ENCODE measurements at places on chromosomes 1 and 21.
A peak's percentile ranks its signal among the peaks of the same experiment; 100 is the strongest.

DNA sequence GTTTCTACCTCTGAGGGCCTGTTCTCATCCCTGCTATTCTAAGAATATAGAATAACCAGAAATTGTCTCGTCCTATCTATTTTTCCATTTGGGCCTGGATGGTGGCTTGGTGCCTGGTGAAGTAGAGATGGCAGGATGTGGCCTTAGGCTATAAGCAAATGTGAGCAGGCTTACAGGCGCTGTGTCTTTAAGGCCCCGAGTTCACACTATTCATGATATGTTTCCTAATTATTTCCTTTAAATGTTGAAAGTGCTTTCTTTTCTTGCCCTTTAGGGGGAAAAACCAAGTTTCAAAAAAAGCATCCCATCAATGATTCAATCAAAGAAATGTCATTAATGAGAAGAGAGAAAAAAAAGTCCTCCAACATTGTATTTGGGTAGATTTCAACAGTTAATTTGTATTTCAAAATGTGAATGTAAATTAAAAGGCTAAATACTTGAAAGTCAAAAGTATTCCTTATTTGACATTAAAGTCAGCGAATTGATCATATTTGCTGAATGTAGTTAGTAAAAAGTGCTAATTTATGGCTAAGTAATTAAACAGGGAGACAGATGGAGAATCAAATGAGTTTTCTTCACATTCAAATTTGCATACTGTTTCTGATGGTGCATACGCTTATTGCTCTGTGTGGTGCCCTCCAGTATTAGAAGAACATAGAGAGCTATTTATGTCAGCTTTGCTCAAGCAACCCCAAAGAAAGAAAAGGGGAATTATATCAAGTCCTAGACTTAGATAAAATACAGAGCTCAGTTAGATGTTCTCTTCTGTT is 34.0 kb upstream of the HUNK start:
- DNase-seq = no peak

GRCh38 chr1:108847494-108847893 is 9.4 kb downstream of the AKNAD1 start:
- DNase-seq = no peak

DNA sequence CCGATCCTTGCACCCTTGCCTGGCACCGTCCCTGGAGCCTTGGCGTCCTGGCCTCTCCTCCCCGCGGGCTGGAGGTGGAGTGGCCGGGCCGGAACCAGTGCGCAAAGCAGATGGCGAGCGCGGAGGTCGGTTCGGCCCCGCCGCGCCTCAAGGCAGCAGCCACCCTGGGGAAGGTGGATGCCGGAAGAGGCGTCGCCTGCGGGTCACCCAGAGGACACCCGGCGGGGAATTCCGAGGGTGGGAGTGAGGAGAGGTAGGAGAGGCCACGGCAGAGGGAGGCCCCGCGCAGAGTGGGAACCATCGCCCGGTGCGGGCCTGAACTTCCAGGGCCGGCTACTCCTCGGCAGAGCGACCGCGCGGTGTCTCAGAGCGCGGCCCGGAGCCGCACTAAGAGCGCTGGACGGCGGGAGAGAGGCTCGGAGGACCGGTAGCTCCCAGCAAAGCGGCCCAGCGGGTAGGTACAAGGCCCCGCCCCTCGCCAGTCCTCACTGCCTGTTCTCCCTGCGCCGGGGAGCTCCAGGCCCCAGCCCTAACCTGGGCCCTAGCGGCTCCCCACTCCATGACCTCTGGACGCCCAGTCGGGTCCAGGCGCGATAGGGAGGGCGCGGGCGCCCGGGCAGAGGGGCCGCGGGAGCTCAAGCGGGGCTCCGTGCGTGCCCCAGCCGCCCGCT is at the start of gene RNF207:
RNF207 (plus strand) TSS at position 271 of the 671 bp plus-strand sequence. CDS start 417 bp downstream, outside the sequence.
- DNase-seq = no peak

- no peak for DNase-seq
These were observed 38.3 kb downstream of the SDCCAG8 start for GRCh38 chr1:243293941-243294722.

DNA sequence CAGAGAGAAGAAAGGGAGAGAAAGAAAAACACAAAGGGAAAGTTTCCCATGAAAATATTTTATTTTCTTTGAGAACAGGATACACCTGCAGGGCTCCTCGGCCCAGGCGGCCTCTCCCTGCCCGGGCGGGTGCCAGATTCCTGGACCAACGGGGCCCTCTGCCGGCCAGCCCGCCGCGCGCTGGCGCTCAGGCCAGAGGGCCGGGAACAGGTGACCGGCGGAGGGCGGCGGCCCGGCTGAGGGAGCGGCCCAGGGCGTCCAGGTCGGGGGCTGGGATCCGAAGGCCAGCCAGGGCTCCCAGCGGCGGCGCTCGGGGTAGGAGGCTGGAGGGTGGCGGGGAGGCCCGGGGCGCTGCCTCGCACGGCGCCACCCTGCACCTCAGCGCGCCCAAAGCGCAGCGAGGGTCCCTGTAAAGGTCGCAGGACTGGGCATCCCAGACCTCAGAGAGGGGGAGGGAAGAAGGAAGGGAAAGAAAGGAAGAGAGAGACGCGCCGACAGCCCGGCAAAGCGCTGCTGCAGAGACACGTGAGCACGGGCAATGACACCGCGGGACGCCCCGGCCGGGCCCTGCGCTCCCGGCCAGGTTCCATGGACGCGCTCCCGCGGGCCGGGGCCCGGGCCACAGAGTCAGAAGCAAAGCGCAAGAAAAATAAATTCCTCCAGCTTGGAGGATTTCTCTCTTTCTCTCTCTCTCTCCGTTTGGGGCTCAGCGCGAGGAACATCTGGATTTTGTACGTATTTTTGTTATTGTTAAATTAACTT is 927 bp downstream of the WNT9A start:
- no peak for DNase-seq

GRCh38 chr21:25557180-25557579 is 50.1 kb downstream of the MRPL39 start:
- no peak for DNase-seq

DNA sequence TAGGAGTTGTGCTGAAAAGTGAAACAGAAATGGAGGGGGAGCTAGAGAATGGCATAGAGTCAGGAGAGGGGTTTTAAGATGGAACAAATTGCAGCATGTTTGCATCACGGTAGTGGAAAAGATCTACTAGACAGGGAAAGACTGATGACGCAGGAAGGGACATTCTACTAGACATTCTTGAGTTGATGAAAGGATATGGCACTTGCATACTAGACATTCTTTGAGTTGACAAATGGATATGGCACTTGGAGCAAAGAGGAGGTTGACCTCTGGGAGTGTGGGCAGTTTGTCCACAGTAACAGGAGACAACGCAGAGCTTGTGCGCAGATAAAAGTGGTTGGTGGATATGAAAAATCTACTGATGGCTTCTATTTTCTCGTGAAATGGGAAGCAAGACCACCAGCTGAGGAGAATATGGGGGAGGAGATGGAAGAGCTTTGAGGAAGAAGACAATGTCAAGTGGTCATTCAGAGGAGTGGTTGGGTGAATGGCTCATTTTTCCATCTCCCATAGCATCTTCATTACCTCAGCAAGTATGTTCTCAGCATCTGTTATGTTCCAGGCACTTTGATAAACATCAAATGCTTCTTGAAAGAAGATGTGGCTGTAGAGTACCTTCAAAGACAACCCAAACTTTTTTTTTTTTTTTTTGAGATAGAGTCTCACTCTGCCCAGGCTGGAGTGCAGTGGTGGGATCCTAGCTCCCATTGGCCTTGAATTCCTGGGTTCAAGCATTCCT is 2.4 kb upstream of the CTPS1 start:
- no peak for DNase-seq

GRCh38 chr1:92168657-92169056 is 49.1 kb upstream of the C1orf146 start:
- DNase-seq = no peak

- no peak for DNase-seq
These were observed 56.8 kb downstream of the ECE1 start for GRCh38 chr1:21233490-21233889.

- DNase-seq = no peak
These were observed 21.3 kb downstream of the UROD start for GRCh38 chr1:45033356-45033755.

DNA sequence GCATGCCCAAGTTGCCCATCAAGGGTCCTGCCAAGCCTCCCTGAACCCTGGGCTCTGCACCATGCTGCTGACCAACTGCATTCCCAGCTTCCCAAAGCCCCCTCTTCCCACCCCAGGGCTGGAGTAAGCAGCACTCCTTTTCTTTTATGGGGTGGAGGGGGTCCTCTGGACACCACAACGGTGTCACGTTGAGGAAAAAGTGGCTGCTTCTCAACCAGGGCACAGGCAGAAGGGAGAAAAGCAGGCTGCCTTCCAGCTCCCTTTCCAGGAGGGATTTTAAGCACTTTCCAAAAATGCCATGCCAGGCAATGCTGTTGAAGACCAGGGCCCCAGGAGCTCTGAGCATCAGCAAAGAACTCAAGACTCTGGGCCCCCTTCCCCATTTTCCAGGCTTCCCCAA is 691 bp downstream of the RIMS3 start:
- DNase-seq = no peak

GRCh38 chr21:35057428-35057827 is 8.3 kb upstream of the RUNX1 start:
- DNase-seq = no peak

DNA sequence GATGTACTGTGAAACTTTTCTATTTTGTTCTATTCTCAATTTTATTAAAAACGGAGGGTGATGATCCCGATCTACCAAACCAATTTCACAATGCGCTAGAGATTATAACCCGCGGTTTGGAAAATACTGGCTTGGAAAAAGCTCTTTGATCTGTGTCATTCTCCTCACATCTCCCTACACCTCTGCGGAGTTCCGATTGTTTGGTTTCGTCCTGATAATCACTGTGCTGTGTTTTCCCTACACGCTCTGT is 536 bp upstream of the ABCD3 start:
- DNase-seq = no peak

- DNase-seq = peak; percentile 27
These were observed 380.5 kb upstream of the CAMK1G start for GRCh38 chr1:209202830-209203532.

DNA sequence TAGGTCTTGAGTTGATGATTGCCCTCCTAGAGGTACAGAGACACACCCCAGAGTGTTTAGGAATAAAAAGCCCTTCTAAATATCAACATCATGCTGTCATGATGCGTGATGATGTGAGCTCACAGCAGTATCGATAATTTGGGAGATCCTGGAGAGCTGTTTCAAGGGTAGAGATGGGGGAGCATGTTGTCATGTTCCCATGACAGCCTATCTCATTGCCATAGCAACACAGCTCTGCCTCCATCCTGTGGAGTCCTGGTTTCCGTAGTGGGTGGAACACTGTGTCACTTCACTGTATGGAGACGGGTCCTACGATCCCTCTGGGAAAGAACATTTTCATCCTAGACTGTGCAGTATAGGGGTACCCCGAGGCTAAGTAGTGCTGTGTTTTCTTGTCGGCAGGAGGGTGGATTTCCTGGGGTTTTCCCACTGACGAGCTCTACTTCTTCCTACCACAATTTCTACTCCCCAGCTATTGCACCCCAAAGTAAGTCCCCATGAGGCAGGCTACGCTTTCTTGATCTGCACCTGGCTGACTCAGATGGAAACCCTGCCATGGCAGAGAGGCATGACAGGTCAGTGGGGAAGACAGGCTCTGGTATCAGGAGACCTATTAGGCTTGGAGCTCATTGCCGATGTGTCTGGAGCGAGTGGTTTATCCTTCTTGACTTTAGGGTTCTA is 7.2 kb downstream of the KISS1 start:
- no peak for DNase-seq

GRCh38 chr21:16040601-16041000 is 310.8 kb downstream of the USP25 start:
- DNase-seq = no peak

DNA sequence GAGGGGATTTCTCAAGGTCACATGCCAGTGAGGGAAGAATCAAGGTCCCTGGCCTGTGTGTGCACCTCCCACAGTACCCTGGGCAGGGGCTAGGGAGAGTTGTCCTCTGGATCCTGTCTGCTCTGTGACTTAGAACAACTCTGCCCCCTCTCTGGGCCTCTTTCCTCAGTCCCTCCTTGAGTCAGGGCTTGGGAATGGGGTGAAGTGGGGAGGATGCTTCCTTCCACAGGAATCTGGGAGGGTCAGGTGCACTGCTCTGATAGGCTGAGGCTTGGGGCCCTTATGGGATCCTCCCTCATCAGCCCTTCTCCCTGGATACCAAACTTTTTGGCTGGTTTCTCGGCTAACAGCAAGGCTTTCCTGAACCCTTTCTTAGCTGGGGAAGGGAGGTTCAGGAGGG is 2.5 kb downstream of the TRNP1 start:
- no peak for DNase-seq

- no peak for DNase-seq
These were observed 102.3 kb downstream of the GLIS1 start for GRCh38 chr1:53636621-53637171.

DNA sequence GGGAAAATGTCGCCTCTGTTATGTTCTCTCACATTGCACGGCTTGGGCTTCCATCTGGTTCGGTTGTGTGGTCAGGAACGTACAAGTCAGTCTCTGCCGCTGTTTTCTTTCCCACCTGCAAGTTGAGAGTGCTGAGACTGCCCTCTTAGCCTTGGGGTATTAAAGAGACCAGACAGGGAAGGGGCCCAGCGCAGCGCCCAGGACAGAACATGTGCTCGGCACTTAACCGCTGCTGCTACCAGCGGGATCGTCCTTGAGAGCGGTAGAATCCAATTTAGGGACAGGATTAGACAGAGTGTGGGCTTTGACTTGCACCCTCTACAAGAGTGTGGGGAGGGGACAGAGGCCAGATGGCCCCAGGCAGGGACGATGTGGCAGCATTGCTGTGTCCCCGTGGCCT is 17.7 kb upstream of the AGPAT3 start:
- DNase-seq = no peak

GRCh38 chr21:37724201-37724600 is 192.1 kb downstream of the KCNJ6 start:
- no peak for DNase-seq

- no peak for DNase-seq
These were observed 66.6 kb downstream of the IFI44 start for GRCh38 chr1:78716186-78716585.
